ENCODE measurements at places on chromosomes 3 and 15.

GRCh38 chr3:7915356-7915755 lies 586.3 kb upstream of the LMCD1 start:
- DNase-seq, result no peak

DNA sequence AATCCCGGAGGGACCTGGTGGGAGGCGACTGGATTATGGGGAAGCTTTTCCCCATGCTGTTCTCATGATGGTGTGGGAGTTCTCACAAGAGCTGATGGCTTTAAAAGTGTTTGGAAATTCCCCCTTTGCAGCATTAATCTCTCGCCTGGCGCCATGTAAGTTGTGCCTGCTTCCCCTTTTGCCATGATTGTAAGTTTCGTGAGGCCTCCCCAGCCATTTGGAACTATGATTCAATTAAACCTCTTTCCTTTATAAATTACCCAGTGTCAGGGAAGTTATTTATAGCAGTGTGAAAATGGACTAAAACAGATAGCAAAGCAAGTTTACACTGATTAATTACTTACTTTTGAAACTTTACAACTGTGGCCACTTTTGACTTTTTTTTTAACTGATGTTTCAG lies 10.6 kb upstream of the U2SURP start:
- no peak for DNase-seq

- no peak for DNase-seq
These were observed 11.2 kb upstream of the P2RY1 start for GRCh38 chr3:152823781-152824180.

GRCh38 chr15:60777558-60777957 lies 298.6 kb upstream of the ICE2 start:
- no peak for DNase-seq

GRCh38 chr15:41411031-41411430 lies 5.9 kb upstream of the RTF1 start:
- no peak for DNase-seq

- DNase-seq, result no peak
These were observed 945.7 kb upstream of the CFAP20DC start for GRCh38 chr3:59995563-59995962.

DNA sequence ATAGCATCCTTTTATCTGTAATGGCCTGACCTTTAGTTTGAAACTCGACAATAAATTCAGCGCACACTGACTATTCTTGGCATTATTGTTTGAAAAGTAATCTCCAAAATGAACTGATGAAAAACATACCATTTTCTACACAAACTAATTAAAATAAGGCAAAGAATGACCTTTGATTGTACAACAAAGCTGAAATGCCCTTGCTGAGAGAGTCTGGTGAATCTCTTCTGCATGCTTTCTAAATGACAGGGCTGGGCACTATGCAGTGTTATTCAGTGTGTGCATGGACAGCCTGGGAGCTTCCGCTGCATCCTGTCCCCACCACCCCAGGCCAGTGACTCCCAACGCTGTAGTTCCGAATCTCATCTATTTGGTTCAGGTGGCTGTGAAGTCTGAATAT lies 530.8 kb downstream of the FOXP1 start:
- DNase-seq, result no peak

DNA sequence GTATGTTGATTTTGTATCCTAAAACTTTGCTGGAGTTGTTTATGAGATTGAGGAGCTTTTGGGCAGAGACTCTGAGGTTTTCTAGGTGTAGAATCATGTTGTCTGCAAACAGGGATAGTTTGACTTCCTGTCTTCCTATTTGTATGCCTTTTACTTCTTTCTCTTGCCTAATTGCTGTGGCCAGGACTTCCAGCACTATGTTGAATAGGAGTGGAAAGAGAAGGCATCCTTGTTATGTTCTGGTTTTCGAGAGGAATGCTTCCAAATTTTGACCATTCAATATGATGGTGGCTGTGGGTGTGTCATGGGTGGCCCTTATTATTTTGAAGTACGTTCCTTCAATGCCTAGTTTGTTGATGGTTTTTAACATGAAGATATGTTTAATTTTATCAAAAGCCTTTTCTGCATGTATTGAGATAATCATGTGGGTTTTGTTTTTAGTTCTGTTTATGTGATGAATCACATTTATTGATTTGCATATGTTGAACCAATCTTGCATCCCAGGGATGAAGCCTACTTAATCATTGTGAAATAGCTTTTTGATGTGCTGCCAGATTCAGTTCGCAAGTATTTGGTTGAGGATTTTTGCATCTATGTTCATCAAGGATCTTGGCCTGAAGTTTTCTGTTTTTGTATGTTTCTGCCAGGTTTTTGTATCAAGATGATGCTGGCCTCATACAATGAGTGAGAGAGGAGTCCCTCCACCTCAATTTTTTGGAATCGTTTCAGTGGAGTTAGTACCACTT lies 188.1 kb downstream of the MINAR1 start:
- no peak for DNase-seq

- DNase-seq, result no peak
These were observed 174.7 kb downstream of the THSD4 start for GRCh38 chr15:71290002-71290401.

GRCh38 chr3:194399874-194400411 lies 877 bp upstream of the GP5 start:
- no peak for DNase-seq

DNA sequence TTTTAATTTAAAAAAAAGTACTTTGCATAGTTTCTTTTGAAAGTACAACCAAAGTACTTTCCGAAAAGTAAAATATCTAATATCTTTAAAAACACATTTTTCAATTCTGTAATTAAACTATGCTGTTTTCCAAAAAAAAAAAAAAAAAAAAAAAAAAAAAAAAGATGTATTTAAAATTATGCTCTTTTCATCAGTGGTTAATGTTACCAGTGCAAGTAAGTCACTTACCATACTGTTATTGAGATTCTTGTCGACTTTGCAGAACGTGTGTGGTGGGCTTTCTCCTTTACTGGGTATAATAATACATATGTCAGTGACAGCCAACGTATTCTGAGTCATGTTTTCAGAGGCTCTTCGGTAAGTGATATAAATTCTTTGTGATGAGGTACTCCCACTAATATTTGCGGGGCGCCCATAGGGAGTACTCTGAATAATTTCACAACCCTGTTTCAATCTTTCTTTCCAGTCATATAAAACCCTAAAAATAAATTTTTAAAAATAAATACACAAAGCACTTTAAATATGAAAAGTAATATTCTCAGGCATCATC lies 39.9 kb downstream of the DENND4A start:
- no peak for DNase-seq

- DNase-seq, result no peak
These were observed 36.3 kb upstream of the TSC22D2 start for GRCh38 chr3:150371741-150372254.

DNA sequence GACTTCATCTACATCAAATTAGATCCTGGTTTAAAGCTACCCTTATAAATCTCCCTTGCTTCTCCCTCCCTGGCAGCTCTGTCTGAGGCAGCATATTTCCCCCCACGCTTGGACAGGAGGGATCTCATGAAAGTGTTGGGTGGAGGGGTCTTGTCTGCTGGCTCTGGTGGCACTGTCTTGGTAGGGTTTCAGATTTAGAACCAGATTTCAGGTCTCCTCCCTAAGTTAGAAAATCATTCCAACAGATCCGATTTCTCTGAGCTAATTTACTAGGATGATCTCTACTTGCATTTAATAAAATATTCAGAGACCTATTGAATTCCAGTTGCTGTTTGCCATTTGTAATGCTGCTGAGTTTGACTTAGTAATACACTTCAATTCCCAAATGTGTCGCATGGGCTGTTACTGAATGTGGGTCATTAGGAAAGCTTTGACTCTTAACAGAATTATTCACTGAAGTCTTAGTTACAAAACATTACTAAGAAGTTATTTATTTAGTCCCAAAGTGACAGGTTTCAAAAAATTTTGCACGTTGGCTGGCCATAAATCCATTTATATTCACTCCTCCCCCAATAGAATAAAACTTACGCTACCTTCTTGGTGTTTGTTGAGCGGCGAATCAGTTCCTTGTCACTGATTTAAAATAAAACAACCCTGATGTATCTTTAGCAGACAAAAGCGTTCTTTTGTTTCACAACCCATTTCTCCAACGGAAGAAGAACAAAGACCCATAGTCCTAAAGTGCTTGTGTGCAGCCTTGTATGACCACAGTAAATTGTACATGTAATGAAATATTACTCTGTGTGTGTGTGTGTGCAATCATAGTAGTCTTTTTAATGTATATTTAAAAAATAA lies 84.5 kb downstream of the TRAK1 start:
- DNase-seq, result no peak

DNA sequence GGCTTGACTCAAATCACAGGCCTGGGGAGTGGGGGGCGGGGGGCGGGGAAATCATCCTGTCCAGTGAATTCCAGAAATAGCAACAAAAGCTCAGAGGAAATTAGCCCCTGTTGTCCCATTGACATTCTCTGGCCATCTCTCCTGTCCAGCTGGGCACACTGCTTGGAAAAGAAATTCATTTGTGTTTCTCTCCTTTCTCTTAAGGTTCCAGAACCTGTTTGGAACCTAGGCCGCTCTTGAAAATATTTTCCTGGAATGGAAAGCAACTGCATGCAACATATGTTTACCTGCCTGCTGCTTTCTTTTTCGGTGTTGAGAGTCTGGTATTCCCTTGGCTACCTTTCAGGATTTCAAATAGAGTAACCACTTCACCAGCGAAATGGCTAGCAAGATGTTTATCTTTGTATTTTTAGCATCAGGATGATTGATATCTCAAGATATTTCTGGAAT lies 169.0 kb downstream of the GHSR start:
- no peak for DNase-seq

- no peak for DNase-seq
These were observed 45.2 kb downstream of the ZNF385D start for GRCh38 chr3:21705769-21706168.

DNA sequence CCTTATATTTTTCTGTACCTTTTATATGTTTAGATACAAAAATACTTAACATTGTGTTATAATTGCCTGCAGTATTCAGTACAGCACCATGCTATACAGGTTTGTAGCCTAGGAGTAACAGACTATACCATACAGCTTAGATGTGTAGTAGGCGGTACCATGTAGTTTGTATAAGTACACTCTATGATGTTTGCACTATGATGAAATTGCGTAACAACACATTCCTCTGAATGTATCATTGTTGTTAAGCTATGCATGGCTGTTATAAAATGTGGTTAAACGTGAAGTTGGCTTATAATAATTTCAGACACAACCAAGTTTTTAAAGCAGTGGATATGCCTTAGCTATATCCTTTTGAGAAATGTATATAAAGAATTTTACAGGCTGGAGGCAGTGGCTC lies 328.3 kb downstream of the PLCL2 start:
- DNase-seq, result no peak

DNA sequence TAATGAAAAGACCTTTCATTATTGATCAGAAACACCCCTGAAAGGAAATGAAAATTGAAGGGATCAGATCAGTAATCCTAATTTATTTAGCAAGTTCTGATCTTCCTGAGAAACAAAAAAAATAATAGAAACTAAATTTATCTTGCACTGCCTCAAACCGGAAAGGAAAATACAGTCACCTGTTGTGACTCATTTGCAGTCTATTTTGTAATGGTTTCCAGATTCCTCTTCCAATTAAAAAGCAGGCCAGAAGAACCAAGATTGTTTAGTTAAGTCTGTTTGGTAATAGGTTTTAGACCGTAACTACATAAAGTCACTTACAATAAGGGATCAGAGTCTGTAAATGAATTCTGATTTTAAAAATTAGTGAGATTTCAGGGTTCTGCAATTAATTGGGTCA lies 49.7 kb upstream of the ATOSA start:
- no peak for DNase-seq

DNA sequence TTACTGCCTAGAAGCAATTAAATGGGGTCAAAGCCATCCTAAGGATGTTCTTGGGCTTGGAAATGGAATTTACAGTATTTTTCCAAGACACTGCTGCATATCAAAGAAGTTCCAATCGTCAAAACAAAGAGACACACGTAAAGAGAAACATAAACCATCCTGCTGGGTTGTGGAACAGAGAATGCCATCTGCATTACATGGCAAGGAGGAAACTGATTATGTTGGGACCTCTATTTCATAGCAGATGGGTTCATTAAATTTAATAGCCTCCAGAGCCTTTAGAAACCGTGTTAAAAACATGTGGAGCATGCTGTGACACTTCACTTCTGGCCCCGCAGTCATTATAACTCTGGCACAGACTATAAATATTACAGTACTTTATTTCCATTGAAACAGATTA lies 154.6 kb downstream of the LRTM1 start:
- DNase-seq, result no peak

GRCh38 chr3:117480972-117481371 lies 771.4 kb downstream of the TUSC7 start:
- no peak for DNase-seq

DNA sequence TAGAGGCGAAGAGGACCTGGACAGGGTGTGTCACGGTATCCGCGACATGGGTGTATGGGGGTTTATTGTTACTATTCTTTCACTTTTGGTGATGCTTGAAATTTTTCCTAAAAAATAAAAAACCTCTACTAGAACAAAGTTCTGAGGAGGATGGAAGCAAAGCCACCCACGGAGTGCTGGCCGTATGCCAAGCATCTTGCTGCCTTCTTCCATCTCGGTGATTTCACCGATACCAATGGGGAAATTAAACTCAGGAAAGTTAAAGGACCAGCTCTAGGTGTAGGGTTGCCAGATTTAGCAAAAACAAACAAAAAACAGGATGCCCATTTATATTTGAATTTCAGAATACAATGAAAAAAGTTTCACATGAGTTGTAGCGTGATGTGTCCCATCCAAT lies 33.9 kb downstream of the SMAD6 start:
- DNase-seq, result no peak

DNA sequence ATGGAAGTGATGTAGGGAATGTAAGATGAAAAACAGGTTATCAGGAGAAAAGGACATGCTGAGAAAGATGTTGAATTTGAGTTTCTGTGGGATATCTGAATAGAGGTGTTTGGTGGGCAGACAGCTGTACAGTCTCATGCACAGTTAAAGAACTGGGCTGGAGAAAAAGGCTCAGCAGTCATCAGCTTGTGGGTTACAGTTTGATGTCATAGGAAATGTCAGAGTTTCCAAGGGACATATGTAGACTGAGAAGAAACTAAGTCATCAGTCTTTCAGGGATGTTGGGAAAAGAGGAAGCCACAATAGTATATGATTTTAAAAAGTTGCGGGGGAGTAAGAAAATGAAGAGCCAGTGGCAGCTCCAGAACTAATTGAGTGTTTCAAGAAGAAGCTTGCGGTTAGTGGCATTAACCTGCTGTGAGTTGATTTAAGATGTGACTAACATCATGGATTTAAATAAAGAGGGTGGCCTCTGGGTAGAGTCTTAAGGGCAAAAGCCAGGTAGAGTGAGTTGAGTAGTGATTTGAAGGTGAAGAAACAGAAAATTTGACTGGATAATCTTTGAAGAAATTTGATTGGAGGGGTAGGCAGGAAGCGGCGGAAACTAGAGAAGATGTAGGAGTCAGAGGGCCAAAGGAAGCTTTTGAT lies 24.6 kb downstream of the GORASP1 start:
- no peak for DNase-seq

DNA sequence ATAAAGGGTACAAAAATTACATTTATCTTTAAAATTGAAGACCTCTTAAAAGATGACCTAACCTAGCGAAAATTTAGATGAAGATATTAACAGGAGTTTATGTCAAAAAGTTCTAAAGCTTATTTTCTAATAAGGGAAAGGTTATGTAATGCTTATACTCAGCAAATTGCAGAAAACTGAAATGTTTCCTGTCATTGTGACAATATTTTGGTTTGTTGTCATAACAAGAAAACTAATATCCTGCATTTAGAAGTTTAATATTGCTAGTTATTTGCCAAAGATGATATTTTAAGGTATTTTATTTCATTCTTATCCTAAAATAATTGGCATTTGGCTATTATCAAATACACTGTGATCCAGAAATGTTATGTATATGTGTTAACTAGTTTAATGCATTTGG lies 294.5 kb downstream of the C3orf38 start:
- DNase-seq, result no peak

- no peak for DNase-seq
These were observed 138.6 kb upstream of the MEF2A start for GRCh38 chr15:99427210-99427609.

Data from activated CD8-positive, alpha-beta memory T cell treated with anti-CD3 and anti-CD28 coated beads, Interleukin-2, amount 10 ng/mL, durations not matched to agents 7 days and 5 days (primary cell).